ENCODE measurements at places on chromosomes 11 and 22.

- no peak for DNase-seq
Observed at GRCh38 chr11:59556917-59557348, 45.6 kb downstream of the OR4D9 start.

DNA sequence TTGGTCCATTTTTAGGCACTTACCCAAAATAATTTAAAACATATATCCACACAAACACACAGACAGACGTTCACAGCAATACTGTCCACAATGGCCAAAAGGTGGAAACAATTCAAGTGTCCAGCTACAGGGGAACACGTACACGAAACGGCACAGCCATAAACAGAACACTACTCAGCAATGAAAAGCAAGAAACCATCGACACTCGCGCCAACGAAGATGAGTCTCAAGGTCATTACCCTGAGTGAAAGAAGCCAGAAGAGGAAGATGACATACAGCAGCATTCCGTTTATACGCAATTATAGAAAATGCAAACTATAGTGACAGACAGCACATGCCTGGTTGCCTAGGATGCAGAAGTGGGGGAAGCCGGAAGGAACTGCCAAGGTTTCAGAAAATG lies 13.4 kb upstream of the COMT start:
- DNase-seq: no peak

GRCh38 chr11:119254239-119254638 lies 48.1 kb downstream of the CBL start:
- DNase-seq: no peak

DNA sequence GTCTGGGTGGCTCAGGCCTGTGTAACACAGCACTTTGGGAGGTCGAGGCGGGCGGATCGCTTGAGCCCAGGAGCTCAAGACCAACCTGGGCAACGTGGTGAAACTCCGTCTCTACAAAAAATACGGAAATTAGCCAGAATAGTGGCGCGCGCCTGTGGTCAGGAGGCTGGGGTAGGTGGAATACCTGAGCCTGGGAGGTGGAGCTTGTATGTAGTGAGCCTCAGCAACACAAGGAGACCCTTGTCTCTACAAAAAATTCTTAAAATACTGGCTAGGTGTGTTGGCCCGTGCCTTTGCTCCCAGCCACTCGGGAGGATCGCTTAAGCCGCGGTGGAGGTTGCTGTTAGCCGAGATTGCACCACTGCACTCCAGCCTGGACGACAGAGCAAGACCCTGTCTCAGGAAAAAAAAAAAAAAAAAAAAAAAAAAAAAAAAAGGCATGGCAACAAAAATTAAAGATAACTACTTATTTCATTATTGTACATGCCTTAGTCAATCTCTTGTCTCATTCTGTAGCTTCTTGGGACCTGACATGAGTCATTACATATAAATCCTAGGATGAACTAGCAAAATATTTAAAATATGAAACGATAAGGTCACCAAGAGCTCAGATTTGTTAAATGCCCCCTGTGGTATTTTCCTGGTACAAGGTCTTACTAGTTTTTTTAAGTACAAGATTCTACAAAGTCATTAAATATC lies 1.1 kb downstream of the TAF1D start:
- DNase-seq: no peak

DNA sequence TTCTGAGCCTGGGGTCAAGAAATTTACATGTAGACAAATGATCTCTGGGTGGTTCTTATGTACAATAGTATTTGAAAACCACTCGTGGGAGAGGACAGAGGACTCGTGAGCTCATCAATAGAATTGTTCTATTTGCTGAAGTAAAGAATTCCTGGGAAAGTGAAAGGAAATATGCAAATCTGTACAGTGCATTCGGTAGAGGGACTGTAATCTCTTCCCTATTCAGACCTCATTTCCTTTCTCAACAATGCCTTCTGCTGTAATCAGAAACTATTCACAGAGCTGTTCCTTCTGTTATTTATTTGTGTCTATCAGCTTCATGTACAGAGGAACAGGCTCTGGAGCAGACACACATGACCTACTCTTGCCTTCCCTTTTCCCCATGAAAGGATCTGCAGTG lies 709.4 kb upstream of the KIRREL3 start:
- no peak for DNase-seq

- no peak for DNase-seq
Observed at GRCh38 chr11:76630600-76631281, 39.8 kb downstream of the LRRC32 start.

DNA sequence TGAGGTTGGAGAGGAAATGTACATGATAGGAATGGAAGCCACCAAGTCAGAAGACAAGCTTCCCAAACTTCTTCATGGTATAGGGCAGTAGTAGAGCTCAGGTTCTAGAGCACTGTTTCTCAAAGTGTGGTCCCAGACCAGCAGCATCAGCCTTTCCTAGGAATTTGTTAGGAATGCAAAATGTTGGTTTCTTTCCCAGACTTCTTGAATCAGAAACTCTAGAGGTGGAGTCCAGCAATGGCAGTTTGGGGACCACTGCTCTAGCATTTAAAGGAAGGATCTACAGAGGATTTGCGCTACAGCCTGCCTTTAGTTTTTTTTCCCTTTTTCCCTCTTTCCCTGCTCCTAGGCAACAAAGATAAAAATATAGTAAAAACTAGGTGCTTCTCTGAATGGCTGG lies 17.0 kb upstream of the MMP12 start:
- no peak for DNase-seq

DNA sequence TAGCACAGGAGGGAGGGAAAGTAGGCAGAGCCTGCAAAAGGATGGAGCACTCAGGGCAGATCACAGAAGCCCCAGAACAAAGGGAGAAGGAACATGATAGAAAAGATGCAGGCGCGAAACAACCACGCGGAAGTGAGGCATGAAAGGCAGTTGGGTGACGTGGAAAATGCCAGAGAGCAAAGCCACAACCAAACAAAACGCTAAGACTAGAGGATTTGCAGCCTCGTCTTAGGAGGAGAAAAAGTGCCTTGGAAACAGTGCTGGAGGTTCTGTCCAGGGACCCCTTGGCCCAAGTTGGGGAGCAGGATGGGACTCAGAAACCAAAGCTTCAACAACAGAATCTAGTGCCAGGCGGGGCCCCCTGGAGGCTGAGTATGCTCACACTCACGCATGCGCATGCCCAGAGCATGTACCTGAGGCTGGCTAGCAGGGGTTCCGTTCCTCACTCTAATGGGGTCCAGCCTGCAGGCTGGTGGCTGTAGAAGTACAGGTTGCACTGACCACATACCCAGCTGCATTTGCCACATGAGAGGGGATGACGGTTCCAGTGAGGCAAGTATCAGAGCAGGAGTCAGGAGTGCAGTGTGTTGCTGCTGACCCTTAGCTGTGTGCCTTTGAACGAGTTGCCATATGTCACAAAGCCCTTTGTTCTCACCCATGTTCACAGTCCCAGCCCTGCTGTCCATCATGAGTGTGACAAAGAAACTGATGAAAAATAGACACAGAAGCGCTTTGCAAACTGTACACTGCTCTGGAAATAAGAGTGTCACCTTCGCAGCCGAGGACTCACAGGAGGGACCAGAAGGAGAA lies 568.6 kb upstream of the CADM1 start:
- DNase-seq: no peak

DNA sequence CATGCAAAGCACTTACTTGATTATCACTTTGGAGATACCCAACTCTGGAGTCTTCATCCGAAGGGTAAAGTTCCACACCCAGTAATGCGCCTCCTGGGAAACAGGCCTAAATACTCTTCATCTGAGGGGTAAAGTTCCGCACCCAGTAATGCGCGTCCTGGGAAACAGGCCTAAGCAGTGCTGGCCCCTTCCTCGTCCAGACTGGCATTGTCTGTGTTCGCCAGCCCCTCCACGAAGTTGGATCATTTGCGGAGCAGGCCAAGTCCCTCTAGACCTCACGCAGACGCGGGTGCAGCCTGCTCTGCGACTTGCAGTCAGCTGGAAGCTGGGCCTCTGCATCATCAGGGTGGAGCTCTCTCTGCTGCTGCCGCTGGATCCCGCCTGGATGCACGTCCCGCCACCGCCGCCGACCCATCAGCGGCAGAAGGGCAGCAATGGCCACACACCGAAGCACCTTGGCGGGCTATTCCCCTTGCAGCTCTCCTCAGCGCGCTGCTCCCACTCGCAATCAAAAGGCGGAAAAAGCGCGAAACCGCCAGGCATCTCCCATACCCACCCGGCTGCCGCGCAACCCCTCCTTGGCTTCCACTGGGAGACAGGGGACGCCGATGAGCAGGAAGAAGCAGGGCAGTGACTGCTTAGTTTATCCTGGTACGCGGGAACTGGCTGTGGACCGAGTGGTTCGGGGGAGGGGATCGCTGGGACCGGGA lies 34.1 kb upstream of the GLYATL1 start:
- peak; percentile 56 for DNase-seq

- DNase-seq: no peak
Observed at GRCh38 chr11:34509336-34509876, 4.2 kb downstream of the ELF5 start.

DNA sequence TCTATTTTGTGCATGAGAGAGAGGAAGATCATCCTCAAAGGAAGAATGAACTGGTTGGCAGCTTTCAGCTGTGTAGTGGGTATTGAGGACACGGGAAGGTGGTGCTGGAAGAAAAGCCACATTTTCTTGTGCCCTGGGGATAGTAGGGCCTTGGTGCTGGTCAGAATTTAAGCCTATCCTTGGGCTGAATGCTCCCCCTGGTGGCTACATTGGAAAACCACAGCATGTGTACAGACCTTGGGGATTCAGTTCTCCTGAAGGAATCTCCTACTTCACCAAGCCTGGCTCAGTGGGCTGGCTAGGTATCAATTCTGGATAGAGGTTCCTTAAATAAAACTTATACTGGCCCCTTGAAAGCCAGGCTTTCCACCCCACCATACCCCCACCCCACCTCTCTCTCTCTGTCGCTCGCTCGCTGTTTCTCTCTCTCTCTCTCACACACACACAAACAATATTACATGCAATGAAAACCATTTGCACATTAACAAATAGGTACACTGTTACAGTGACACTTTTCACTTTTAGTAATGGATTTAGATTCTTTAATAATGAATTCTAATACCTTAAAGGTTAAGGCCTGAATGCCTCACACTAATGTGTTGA lies 2.8 kb upstream of the OR51M1 start:
- peak; percentile 12 for DNase-seq
